ENCODE measurements at places on chromosomes 2 and 18.

- DNase-seq: peak; percentile 79
Observed at GRCh38 chr2:127157651-127158485, 50.9 kb upstream of the BIN1 start.

GRCh38 chr2:178211943-178212342 lies 17.6 kb downstream of the OSBPL6 start:
- peak; percentile 60 for DNase-seq

- DNase-seq: peak; percentile 36
Observed at GRCh38 chr2:46229134-46230063, 67.8 kb upstream of the EPAS1 start.

DNA sequence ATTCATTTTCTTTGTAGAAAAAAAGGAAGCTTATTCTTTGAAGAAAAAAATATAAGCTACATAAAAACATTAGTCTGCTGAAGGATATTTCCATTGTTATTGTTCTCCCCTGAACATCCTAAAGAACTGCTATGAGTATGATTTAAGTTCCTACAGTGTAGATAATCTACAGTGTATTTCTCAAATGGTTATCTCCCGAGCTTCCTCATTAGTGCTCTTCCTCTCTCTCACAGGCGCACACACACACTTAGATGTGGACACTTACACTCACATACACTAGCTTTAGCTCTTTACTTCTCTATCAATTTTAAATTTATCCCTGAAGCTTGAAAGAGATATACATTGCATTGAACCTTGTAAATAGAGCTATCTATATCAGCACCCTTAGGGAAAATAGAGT lies 681.0 kb downstream of the KCNJ3 start:
- no peak for DNase-seq

DNA sequence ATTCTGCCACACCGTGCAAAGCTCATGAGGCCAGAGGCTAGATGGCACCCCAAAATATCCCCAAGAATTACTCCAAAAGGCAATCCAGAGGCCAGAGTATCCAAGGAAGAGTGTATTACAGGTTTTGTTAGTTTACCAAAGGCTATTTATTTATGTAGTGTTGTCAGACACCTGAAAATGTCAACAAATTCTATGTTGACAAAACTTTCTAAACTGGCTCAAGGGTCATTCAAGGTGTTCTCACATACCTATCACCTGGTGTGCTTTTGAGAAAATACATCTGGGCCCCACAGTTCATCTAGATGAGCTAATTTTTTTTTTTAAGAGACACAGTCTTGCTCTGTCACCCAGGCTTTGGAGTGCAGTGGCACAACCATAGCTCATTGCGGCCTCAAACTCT lies 12.4 kb upstream of the DTNB start:
- DNase-seq: no peak

GRCh38 chr2:219483451-219484342 lies 15.0 kb upstream of the GMPPA start:
- no peak for DNase-seq

- no peak for DNase-seq
Observed at GRCh38 chr18:13545514-13545913, 180.8 kb downstream of the FAM210A start.

- DNase-seq: no peak
Observed at GRCh38 chr2:205025580-205026240, 480.4 kb downstream of the PARD3B start.

DNA sequence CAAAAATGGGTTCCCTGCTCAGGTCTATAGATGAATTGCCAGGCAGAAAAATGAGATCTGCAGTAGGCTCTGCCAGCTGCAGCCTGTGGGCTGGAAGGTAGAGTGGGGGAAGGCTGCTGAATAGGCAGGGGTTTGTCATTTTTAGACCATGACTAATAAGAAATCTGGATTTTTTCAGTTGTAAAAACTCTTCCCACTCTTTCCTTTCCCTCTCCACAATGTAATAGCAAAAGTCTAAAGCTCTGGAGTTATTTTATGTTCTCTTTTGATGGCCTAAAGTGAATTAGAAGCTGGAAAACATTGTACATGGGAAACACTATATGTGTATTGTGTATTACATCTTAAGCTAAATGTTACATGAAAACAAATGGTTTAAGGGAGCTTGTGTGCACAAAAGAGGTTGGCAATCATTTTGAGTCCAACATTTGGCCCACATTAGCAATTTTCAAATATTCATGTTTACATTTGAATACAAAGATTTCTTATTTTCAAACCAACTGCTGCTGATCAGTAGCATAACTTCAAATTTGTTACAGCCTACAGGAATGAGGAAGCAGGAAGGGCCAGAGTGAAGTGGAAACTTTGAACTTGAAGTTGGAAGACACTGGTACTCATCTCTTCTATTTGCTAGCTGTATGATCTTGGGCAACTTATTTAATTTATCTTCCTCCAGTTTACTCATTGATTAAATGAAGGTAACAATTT lies 407.1 kb downstream of the SLC4A3 start:
- DNase-seq: no peak

DNA sequence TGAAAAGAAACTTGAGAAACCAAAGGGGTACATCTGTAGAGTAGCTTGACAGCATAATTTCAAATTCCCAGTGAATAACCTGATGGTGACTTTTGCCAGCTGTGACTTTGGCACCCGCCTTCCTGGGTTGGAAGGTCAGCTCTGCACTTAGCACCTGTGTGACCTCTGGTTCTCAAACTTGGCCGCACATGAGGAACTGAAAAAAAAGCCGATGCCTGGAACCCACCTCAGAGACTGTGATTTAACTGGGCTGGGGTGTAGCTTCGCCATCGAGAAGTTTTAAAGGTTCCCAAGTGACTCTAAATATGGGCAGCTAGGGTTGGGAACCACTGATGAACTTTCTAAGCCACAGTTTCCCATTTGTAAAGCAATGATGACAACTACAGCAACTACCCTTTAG lies 6.5 kb downstream of the EFEMP1 start:
- DNase-seq: no peak

DNA sequence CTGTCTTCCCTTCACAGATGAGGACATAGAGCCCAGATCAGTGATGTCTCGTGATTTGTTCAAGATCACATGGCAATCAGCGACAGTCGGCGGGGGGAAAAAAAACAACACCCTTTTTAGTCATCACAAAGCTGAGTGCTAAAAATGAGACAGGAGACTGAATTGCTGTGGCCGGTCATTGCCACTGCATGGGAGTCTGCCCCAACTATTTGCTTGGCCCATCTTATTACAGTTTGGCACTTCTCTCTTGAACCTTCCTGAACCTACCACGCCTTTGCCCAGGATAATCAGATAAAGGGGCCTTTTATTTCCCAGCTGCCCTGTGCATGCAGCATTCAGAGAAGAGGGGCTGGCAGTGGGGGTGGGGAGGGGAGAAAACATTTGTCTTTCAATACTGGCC lies 42.7 kb downstream of the SETBP1 start:
- no peak for DNase-seq

GRCh38 chr2:26550276-26551015 lies 72.5 kb upstream of the OTOF start:
- no peak for DNase-seq

GRCh38 chr2:7206111-7206810 lies 289.0 kb downstream of the RNF144A start:
- no peak for DNase-seq

DNA sequence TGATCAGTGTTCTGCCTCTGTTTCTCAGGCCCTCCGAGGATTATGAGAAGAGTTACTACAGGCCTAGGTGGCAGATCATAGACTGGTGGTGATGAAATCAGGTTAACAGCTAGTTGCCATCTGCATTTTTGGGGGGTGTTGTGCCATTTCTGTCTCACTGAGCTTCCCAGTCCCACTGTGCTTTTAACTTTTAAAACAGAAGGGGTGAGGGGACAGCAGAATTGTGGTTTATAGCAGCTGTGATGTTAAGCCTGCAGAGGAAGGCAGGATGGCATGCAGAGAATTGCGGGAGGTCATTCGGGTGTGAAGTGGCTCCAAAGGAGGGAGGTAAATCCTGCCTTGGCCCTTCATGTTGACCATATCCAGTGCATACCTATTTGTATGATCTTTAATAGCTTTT lies 5.0 kb downstream of the CAB39 start:
- peak; percentile 29 for DNase-seq

DNA sequence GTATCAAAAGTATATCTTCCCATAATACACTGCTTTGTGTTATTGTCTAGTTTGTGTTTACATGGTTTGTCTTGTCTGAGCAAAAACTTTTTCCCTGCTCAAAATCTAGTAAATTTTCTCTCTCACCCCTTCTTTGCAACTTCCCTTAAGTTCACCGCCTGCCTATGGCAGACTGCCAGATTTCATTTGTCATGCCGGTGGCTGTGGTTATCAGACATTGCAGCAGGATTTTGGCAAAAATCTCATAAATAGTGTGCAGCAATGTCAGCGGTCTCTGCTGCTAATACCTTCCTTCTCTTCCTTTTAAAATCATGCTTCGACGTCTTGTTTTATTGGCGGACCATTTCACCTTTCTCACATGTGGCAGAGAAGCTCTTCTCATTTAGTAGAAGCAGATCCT lies 45.6 kb upstream of the TMEM178A start:
- DNase-seq: no peak

GRCh38 chr2:189797902-189798301 lies 13.7 kb downstream of the PMS1 start:
- no peak for DNase-seq

GRCh38 chr18:6055711-6056110 lies 160.4 kb upstream of the TMEM200C start:
- no peak for DNase-seq

DNA sequence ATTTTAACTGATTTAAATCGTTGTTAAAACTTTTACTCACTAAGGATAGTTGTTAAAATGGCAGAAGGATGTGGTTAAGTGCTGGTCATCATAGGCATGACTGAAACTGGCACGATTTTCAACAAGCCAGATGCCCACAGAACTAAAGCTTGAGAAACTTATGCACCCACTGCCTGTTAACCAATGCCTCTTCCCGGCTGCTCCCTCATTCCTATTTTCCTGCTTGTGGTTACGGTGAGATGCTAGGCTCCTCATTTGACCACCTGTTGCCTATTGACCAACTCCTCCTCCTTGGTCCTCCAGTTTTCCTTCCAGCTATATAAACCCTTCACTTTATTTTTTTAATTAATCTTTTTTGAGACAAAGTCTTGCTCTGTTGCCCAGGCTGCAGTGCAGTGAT lies 238.7 kb downstream of the TFCP2L1 start:
- DNase-seq: no peak

DNA sequence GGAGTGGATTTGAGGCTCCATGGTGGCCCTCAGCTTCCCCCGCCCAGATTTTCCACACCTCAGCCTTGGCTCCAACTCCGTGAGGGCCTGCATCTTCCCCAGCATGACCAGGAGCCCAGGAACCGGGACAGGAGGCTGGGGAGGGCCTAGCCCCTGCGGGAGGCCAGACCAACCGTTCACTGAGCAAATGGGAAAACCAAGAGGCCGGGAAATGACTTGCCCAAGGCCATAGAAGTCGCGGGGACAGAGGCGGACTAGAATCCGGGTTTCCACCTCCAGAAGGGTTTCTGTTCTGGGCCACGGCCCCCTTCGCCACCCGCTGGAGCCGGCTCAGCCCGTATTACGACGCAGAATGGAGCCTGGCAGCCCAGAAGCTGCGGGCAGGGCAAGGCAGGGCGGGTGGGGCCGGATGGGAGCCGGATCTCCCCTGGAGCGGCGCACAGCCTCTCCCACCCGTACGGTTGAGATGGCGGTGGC lies 7.9 kb upstream of the CRYBA2 start:
- no peak for DNase-seq

- no peak for DNase-seq
Observed at GRCh38 chr2:634636-635388, 42.4 kb downstream of the TMEM18 start.

GRCh38 chr2:152658221-152658620 lies 59.0 kb downstream of the PRPF40A start:
- no peak for DNase-seq

DNA sequence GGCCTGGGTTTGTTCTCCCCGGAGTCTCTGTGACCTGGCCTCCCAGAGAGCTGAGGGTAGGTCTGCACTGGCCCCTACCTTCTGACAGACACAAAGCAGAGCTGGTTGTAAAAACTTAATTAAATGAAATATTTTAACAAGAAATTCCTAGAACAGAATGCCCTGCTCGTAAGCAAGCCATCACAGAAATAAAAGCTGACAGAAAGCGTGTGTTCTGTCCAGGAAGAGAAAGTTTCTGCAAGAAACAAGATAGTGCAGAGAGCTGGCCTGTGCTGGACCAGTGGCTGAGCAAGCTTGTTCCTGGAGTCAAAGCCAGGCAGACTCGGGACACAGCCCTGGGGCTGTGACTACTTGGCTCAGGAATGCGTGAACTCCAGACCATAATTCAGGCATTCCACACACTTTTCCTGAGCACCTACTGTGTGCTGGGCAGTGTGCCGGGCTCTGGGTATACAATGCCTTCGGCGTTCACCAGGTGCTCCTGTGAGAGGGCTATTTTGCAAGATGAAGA lies 51.6 kb downstream of the APOB start:
- no peak for DNase-seq

GRCh38 chr2:69933839-69934613 lies 19.1 kb downstream of the MXD1 start:
- no peak for DNase-seq

GRCh38 chr2:138255670-138256069 lies 245.9 kb upstream of the SPOPL start:
- DNase-seq: no peak

GRCh38 chr18:47748847-47749599 lies 181.4 kb downstream of the SMAD2 start:
- peak; percentile 96 for DNase-seq

- no peak for DNase-seq
Observed at GRCh38 chr2:33619028-33619427, 19.9 kb upstream of the FAM98A start.

DNA sequence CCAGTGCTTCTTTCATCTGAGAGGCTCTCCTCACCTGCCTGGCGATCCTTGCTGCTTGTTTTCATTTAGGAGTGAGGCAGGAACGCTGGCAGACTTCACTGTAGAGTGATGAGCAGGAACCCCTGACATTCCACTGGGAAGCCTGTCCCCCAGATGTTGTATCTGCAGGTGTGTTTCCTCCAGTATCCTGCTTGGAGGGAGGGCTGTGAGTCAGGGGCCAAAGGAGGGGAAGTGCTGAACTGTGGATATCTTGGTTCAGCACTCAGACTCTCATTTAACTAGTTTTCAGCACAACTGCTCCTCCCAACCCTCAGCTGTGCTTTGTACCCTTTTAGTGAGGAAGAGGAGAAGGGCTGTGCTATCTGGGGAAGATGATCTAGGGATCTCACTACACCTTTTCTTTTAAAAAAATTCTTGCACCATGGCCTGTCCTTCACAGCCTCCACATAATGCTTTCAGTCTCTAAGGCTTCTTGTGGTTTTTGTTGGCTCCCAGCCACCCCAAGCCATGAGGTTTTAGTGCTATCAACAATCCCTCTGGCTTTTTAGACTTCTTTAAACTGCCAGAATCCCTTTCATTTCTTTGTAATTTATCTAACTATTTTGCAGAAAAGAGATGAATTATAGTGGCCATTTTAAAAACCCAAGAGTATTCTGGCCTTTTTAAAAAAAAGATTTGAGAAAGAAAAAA lies 11.2 kb downstream of the ANKAR start:
- no peak for DNase-seq

DNA sequence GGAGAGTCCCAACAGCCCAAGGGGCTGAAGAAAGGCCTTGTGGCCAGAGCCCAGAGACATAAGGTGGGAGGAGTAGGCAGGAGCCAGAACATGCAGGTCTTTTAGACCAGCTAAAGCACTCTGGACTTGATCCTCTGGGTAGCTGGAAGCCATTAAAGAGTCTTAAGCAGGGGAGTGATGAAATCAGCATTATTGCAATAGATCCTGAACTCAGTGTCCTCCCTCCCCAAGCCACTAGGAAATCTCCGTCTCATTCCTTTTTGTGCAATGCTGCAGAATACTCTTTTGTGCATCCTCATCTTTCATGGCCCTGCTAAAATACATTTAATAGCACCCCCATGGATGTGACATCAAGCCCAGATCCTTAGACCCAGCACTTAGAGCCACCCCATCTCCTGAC lies 58.6 kb upstream of the ZCCHC2 start:
- no peak for DNase-seq
